MV-4-11 (cell line): ENCODE measurements at places on chromosomes 4 and X.
A peak's percentile ranks its signal among the peaks of the same experiment; 100 is the strongest.

DNA sequence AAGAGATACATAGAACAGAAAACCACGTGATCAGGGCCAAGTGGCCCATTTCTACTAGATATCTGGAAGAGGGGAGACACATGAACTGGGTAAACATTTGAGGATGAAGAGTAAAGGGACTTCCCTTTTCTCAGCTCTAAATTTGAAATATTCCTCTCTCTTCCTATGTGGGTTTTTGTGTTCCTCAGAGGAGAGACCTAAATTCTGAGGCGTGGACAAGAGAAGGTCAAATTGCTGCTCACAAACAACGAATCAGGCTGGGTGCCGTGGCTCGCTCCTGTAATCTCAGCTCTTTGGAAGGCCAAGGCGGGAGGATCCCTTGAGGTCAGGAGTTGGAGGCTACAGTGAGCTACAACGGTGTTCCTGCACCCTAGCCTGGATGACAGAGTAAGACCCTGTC, 216.0 kb downstream of the PTTG2 start:
- peak; percentile 41 for DNase-seq

- no peak for DNase-seq
These were observed 1.7 kb downstream of the SLC2A9 start for GRCh38 chr4:10019521-10020051.

DNA sequence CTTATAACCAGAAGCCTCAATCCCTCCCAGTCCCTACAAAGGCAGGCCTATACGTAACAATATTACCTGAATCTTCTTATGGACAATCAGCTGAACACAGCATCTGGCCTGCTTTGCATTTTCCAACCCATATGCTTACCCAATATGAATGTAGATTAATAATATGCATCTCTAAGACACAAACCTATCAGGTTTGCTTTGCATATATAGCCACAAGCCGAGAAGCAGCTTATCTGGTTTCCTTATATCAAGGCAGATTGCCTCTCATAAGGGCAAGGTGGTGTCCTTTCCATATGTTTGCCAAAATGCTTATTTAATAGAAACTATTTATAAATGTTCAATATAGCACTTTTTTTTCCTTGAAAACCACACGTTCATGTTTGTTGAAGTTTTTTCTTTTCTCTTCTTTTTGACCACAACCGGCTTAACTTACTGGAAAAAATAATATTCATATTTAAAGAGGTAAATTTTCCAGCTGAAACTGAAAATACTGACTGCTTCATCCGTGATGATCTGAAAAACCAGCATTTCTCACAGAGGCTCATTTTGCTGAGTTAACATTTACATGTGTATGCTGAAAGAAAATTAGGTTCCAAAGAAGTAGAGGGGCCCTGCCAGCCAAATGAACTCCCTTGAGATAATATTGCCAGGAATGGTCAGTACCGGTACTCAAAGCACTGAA, 3.8 kb downstream of the IL21 start:
- DNase-seq = no peak

- no peak for DNase-seq
These were observed 590.3 kb downstream of the PACRGL start for GRCh38 chr4:21290562-21290961.

DNA sequence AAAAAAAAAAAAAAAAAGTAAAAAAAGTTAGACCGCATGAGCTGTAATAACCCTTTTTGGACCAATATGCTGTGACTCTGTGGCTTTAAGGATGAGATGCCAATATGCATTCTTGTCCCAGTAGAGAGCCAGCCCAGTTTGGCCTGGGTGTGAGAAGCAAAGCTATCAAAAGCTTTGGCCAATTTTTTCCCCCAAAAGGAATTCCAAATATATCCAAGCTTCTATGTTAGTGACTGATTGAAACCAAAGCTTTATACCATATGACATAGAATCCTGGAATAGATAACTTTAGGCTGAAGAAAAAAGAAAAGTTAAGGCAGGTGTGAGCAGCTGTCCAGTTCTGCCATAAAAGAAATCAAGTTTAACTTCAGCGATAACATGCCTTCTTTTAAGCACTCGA, 30.5 kb upstream of the RBPJ start:
- no peak for DNase-seq

DNA sequence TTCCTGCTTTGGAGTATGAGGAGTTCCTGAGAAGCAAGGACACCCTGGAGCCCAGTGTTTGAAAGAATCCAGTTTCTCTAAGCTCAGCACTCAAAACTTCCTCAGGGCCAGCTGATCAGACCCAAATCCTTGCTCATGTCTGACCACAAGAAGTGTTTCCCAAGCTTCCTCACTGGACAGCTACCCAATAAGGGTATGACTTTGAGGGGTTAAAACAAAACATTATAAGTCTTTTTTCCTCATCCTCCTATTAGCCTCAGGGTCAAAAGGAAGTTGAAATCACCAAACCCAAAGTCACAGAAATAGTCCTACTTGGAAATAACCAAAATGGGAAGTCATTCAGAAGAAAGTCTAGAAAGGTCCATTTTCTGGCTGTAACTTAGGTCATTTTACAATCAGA, 13.7 kb downstream of the ZBTB33 start:
- peak; percentile 93 for DNase-seq

DNA sequence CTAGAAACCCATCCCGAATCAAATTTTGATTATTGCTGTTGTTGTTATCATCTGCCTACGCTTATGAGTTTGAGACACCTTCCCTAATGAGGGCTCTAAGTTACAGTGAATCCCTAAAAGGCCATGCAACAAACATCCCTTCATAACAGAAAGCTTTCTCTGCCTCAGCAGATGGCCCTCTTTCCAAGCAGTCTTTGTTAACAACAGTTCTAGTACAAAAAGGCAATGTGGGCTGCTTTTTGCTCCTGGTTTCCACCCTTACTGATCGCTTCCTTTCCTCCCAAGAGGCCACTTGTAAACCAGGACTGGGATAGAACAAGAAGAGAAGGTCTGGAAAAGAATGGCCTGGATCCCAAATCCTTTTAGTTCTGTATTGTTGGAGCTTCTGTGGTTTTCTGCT, 24.2 kb downstream of the GPC4 start:
- no peak for DNase-seq

DNA sequence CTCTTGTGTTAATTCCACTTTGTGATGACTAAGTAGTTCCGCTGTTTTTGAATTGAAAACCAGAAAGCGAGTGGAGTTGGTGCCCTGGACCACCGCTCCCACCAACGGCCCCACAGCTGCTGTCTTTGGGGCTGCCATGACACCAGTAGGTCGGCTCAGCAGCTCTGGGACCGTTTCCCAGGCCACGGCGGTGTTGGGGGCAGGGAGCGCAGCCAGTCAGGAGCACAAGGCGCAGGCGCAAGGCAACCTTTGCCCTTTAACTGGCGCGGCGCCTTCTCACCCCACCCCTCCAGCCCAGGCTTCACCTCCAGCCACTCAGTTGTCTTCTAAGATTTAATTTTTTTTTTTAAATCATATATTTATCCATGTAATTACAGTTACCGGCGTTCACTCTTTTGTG, at the start of gene GK2:
Gene GK2, minus strand, starts transcription at position 166 of the 400 bp plus-strand sequence. Its CDS starts 28 bp downstream, at position 138.
- no peak for DNase-seq

- no peak for DNase-seq
These were observed 126.0 kb upstream of the PAQR3 start for GRCh38 chr4:79065262-79065661.

DNA sequence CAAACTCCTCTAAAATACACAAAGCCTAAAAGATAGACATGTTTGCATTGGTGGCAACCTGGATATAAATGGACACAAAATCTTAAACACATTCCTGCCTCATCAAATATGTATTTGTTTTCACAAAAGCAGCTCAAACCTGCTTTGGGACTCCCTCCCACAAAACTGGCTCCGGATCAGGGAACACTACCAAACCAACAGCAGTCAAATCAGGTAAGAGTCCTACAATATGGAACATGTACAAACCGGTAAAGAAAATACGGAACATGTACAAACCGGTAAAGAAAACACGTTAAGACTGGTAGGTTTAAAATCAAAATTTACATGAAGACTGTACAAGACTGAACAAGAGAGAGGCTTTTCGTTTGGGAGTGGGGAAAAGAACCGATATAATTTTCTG, 4.3 kb downstream of the AMTN start:
- DNase-seq = no peak

DNA sequence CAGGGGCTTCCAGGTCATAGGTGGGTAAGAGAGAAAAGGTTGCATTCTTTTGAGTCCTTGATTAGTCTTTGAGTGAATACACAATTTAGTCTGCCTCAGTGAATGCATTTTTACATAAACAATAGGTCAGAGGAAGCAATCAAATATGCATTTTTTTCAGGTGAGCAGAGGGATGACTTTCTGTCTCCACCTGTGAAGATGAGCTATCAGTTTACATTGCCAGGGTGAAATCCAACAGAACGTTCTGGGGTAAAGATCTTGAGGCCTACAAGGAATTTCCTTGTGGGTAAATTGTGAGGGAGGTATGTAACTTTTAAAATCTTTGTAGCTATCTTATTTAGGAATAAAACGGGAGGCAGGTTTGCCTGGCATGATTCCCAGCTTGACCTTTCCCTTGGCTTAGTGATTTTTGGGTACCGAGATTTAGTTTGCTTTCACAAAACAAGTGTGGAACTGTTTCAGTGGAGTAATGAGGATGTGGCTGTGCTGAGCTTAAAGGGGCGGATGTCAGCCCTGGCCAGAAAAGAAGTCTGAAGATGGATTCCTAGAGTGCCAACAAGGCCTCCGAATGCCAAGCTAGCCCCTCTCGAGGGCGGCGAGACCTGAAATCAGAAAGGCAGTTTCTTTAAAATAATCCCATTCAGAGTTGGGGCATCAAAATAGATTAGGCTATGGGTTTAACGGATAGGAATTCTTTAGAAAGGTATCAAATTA, 29.5 kb downstream of the TMEM131L start:
- DNase-seq = no peak

GRCh38 chr4:158130204-158130603, 42.6 kb downstream of the GASK1B start:
- DNase-seq = no peak

DNA sequence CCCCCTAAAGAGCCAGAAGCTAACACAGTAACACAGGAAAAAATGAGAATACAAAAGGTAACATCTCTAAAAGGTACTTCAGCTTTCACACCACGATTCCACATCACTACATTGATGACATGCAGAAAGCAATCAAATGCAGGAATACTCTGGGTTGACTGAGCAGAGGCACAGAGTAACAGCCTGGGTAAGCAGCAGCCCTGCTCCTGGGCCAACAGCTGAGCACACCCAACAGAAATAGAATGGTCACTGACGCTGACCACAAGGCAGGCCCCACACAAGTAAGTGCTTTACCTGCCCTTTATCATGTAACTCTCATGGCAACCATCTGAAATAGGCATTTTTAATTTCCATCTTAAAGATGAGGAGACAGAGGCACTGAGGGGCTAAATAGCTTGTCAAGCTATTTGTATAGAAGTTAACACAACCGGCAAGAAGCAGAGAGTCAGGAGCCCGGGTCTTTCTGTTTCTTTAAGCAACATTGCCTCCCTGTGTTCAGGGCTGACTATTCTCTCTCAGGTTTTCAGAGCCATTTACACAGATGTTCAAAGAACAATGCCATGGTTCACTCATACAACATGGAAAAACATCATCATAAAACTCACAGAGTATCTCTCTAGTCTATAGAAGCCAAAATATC, 168.9 kb downstream of the ZNF674 start:
- DNase-seq = peak; percentile 36

DNA sequence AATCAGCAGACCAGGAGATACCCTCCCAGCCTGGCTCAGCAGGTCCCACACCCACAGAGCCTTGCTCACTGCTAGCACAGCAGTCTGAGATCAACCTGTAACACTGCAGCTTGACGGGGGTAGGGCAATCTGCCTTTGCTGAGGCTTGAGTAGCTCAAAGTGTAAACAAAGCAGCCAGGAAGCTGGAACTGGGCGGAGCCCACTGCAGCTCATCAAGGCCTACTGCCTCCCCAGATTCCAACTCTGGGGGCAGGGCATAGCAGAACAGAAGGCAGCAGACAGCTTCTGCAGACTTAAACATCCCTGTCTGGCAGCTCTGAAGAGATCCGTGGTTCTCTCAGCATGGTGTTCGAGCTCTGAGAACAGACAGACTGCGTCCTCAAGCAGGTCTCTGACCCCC, 15.1 kb upstream of the GABRA2 start:
- DNase-seq = no peak

DNA sequence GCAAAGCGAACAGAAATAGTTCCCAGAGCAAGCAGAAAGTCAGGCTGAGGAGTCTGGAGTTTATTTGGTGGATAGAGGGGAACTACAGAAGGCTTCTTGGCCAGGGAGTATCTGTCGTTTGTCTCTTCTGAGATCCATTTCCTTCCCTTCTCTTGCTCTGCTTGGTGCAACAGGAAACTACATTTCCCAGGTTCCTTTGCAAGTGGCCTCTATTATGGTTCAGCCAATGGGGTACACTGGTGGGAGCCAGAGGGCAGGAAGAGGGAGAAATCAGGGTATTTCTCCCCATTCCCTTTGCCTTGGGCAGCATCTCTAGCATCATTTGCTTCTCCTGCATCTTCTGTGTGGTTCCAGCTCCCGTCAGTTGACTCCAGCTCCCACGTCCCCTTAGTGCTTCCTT, 142.1 kb downstream of the BCOR start:
- DNase-seq = peak; percentile 13

GRCh38 chrX:107025545-107025944, 25.5 kb upstream of the MORC4 start:
- no peak for DNase-seq

- DNase-seq = peak; percentile 45
These were observed 55.7 kb upstream of the IQSEC2 start for GRCh38 chrX:53337101-53337500.

DNA sequence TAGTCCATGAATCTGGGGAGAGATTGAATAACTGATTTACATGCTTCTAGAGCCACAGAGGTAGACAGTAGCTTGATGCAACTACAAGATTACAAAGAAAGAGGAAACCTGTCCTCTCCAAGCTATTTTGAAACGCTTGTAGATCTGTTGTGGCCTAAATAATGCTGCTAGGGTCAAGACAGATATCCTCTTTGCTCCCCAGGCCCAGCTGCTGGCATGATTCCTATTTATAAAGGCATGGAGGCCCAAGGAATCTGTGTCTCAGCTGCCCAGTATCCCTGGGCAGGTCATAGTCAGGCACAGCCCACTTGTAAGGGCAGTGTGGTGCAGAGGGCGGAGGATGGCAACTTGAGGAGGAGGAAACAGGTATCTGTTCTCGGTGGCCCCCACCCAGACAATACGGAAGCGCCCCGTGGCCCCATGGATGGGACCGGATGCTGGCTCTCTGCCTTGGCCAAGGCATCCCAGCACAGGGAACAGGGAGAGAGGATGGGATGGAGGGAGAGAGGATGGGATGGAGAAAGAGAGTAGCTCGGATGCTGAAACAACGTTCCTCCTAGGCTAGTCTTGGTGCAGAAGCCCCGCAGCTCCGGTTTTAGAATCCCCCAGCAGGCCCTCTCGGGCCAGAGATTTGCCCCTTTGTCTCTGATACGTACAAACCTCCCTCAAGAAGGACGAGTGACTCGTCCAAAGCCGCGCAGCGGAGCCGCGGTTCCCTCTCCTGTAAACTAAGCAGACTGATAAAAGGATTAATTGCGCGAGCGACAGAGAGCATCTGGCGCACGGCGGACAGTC, 767 bp upstream of the SMIM20 start:
- DNase-seq = peak; percentile 34

DNA sequence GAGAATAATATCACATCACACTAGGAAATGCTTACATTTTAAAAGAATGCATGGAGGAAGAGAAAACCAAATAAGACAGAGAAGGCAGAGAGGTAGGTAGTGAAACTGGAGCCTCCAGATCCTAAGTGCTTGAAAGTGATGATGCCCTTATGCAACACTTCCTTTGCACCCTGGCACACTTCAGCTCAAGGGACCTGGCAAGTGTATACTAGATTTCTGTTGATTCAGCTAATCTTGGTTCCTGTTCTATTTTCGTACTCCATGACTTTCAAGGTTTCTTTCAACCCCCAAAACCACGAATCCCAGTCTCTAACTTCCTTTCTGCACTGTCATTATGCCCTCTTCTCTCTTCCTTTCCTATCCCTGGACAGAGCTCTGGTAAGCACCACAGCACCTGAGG, 36.9 kb upstream of the SH3KBP1 start:
- peak; percentile 91 for DNase-seq
